Hematopoietic multipotent progenitor cell treated with erythropoietin and hydrocortisone succinate and interleukin-3 and kit ligand, for 15 days (in vitro differentiated cells): ENCODE measurements at places on chromosomes 4 and X.

DNA sequence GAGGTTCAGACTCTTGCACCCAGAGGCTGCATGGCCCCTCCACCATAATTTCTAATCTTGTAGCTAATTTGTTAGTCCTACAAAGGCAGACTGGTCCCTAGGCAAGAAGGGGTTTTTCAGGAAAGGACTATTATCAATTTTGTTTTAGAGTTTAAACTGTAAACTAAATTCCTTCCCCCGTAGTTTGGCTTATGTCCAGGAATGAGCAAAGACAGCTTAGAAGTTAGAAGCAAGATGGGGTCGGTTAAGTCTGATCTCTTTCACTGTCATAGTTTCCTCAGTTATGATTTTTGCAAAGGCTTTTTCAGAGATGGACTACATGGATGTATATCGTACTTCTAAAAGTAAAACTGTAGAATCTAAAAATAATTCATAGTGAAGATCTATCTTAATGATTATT, 258.1 kb upstream of the IL1RAPL1 start:
- DNase-seq, result no peak

- peak; percentile 8 for DNase-seq
These were observed 159.5 kb upstream of the USP38 start for GRCh38 chr4:143025081-143025704.

DNA sequence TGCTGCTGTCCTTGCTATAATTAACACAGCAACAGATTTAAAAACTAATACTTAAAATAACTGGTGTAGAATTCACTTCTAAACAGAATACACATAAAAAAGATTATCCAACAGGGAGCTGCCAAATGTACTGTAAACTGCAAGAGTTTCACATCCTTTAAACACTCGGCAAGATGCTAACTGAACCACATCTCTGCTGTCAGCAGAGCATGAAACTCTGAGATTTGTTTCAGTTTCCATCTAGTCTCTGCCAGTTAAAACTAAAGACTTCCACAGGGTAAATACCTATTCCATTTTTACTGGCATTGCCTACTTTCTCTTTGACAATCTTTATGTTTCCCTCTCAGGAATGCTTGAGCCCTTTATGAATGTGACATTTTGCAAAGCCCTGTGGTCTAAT, 127.7 kb downstream of the SLC7A11 start:
- DNase-seq, result no peak

DNA sequence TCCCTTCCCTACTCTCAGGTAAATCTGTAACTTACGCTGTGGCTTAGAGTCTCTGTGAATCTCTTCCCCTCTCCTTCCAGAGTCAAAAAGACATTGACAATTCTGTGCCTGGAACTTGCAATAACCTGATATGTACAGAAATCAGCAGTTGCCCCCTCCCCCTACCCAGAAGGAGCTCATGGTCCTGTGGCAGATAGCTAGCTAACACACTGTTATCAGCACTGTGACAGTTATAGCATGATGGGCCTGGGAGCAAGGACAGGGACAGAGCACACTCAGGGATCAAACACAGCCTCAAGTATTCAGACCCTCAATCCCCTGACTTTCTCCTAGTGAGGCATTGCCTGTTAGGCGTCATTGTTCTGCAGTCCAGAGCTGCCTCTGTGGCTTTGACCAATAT, 18.7 kb upstream of the MAGEA10 start:
- no peak for DNase-seq

DNA sequence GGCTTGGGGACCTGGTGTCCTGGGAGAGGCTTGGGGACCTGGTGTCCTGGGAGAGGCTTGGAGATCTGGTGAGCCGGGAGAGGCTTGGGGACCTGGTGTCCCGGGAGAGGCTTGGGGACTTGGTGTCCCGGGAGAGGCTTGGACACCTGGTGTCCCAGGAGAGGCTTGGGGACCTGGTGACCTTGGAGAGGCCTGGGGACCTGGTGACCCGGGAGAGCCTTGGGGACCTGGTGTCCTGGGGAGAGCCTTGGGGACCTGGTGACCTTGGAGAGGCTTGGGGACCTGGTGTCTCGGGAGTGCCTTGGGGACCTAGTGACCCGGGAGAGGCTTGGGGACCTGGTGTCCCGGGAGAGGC, 12.6 kb downstream of the SHOX start:
- no peak for DNase-seq

GRCh38 chr4:73865431-73866096, 3.6 kb upstream of the CXCL1 start:
- DNase-seq, result no peak

DNA sequence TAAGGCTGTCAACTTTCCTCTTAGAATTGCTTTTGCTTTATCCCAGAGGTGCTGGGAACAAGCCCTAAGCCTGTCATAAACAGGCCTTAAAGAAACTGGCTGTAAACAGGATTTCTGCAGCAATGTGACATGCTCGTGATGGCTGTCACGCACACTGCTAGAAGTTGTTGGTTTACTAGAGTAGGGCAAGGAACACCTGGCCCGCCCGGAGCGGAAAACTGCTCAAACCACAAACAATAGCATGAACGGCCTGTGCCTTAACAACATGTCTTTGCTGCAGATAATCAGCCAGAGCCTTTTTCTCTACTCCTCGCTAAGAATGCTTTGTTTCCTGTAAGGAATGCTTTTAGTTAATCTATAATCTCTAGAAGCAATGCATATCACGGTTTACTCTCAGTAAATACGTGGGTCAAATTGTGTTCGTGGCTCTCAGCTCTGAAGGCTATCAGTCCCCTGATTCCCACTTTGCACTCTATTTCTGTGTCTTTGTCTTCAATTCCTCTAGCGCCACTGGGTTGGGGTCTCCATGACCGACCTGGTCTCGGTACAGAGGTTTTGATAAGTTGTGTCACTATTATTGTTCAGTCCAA, 318.3 kb downstream of the GLUD2 start:
- no peak for DNase-seq

DNA sequence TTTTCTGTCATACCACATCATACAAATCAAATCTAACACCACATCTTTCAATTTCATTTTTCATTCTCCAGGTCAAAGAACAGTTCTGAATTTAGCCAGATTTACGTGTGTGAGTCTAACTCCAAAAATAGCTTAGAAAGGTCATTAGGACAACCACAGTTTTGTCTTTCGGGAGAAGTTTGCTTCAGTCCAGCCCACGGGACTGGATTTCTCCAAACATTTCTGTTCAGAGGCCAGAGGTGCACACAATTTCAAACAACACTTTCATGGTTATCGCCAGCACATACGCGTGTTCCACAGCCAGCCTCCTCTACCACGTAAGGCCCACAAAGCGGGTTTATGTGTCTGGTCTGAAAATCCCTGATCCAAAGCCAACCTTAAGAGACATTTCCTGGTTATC, 65.9 kb downstream of the VEGFC start:
- DNase-seq, result no peak

DNA sequence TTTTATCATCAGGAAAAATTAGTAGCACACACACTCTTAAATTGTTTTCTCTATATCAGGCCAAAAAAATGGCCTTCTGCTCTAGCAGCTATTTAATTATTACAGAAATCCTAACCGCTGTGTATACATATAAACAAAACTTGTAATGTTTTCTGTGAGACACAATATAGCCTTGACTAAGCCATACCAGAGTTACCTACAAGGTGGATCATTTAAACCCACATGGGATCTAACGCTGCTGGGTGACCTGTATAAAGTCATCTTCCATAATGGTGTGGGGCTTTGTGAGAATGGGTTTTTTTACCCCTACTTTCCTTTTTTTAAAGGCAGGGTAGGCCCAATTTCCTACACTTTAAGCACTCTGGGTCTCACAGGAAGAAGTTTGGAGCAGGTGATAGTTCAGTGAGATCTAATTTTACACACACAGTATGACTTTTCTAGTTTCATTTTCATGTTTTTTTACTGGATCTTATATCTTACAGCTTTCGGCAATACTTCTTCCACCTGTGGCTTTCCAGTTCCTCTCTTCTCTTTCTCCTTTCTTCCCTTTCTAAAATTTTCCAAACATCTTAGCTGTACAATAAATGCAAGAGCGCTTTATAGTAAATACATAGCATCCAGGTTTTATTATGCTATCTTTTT, 66.9 kb upstream of the MMAA start:
- DNase-seq, result no peak

- DNase-seq, result no peak
These were observed 176.7 kb downstream of the SLC39A8 start for GRCh38 chr4:102168580-102168979.

DNA sequence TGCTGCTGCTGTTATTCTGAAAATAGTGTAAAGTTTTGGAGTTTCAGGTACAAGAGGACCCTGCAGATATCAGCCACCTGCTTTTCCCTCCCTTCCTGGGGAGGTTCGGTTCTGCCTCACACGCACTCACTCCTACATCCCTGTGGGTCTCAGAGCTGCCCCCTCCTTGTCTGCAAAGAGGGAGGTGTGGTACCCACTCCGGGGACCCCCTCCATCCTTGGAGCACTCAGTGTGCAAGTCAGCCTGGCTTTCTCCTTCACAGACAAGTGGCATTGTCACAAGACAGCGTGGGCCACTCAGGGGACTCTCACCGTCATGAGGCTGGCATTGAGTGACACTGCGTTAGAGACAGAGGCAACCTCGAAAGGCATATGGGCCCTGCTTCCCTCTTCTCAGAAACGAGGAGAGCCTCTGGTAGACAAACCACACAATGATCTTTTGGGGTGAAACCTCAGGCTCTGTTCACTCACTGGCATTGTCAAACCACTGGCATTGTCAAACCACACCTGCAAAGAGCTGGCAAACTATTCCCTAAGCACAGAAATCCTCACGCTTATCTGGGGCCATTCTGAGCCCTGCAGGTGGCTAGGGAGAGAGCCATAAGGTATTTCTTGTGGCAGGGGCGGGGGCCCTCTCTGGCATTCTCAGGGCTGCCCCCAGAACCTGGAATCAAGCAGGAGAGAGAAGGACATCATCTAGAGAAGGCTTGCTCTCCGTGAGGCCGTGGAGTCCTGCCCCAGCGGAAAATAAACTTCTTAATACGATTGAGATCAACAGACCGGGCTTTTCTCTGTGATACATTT, 285.0 kb downstream of the SHOX start:
- no peak for DNase-seq

- no peak for DNase-seq
These were observed 23.3 kb downstream of the HAND2 start for GRCh38 chr4:173506597-173507211.

GRCh38 chrX:56783450-56783831, 54.4 kb downstream of the NBDY start:
- no peak for DNase-seq

DNA sequence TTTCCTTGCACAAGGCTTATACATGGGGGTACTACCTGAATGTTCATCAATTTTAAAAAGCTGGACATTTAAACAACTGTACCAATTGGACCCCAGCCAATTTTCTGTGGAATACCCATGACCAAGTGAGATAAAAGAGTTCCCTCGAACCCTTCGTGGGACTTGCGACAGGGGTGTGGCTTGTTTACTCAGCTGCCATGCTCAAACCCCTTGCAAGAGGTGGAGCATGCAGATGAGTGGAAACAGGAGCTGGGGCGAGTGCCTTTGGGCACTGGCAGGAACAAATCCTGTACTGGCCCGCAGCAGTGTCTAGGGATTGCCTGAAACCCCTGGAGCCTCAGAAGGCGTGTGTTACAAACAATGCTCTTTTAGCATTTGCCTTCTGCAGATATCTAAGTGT, 144.2 kb downstream of the PDHA2 start:
- no peak for DNase-seq

GRCh38 chr4:99710681-99711345, 53.2 kb upstream of the C4orf54 start:
- no peak for DNase-seq

GRCh38 chr4:106914223-106914622, 121.9 kb downstream of the DKK2 start:
- DNase-seq, result no peak

DNA sequence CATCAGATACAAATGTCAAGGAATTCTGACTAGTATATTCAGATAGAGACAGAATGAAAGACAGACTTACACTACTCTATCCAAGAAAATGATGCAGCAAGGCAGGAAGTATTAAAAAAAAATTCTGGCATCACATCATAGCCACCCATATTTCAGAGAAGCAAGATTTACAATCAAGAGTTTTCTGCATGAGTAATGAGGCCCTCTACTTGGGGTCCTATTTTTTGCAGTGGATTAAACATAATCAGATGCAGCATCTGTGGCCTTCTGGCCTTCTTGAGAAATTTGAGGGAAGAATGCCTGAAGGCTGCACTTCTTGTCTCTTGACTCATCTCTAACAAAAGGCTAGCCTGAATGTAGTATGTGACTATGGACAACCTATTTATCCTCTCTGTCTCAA, 48.2 kb upstream of the SLIT2 start:
- DNase-seq, result no peak

GRCh38 chr4:129600898-129601297, 504.9 kb downstream of the C4orf33 start:
- no peak for DNase-seq

DNA sequence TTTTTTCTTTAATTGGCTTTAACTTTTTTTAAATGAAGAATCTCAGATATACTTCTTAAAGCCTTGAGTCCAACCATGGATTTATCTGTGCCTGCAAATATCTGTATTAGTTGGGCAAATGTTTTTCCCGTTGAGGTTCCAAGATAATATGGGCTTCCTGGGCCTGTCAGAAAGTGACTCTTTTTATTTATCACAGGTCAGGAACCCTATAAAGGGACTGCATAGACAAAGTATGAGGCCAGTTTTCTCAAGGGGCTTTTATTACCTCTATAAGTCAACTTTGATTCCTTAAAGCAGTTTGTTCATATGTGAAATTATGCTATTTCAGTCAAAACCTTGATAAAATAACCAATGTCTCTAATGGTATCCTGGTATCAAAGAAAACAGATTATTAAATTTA, 80.2 kb upstream of the BMP2K start:
- DNase-seq, result no peak
